Effector memory CD8-positive, alpha-beta T cell (primary cell): ENCODE measurements at places on chromosomes 6 and 20.
A peak's percentile ranks its signal among the peaks of the same experiment; 100 is the strongest.

- no peak overlapping the region for H3K4me3 ChIP-seq
- H3K36me3 ChIP-seq: peaks cover 33% of the 10 kb centered on the region
- DNase-seq: no peak
Observed at GRCh38 chr20:45361793-45362192, 1.2 kb upstream of the SYS1 start.

- DNase-seq: no peak
- peaks cover 71% of the 10 kb centered on the region for H3K4me1 ChIP-seq
- H3K4me3 ChIP-seq: no peak overlapping the region
- H3K27me3 ChIP-seq: no peaks in the 10 kb centered on the region
- peak overlapping the region; percentile 8 for H3K27ac ChIP-seq
- H3K36me3 ChIP-seq: peaks cover 18% of the 10 kb centered on the region
Observed at GRCh38 chr6:144340541-144341371, 55.6 kb downstream of the UTRN start.

GRCh38 chr20:23122796-23123655 lies 36.9 kb upstream of the CD93 start:
- H3K4me1 ChIP-seq: peaks cover 2% of the 10 kb centered on the region
- DNase-seq: no peak
- H3K27ac ChIP-seq: no peak overlapping the region
- H3K4me3 ChIP-seq: no peak overlapping the region

DNA sequence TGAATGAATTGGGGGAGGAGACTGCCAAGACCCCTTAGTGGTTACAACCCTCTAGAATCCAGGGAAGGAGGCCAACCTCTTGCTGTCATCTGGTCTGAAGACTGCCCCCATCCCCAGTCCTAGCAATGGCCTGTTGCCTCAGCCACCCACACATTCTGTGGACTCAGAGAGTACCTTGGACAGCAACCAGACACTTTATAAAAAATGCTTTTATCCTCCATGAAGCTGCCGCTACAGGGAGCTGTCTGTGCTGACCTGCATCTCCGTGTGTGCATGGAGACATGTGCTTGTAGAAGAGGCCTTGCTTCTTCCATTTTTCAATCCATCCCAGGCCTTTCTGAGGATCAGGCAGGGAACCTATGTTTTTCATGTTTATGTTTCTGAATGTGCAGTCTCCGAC lies 15.2 kb downstream of the CDH22 start:
- no peak overlapping the region for H3K4me3 ChIP-seq
- H3K4me1 ChIP-seq: no peaks in the 10 kb centered on the region
- no peak for DNase-seq
- peaks cover 4% of the 10 kb centered on the region for H3K36me3 ChIP-seq

DNA sequence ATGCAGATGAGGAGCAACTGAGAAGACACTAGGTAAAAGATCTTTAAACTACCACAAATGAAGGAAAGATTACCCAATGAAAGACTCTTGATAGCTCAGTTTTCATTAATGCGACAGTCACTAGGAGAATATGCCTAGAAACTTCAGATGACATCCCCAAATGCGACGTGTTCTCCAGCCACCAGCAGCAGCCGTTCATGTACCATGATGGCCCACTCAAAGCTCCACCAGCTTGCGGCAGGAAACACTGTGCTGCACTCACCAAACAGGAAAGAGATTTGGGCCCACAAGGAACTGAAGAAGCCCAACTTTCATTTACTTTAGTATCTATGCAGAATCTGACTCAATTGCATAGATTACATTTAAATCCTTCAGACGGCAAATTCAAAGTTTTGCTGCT lies 7.5 kb downstream of the DIDO1 start:
- H3K4me1 ChIP-seq: peaks cover 68% of the 10 kb centered on the region
- H3K27me3 ChIP-seq: no peaks in the 10 kb centered on the region
- H3K36me3 ChIP-seq: peaks cover 17% of the 10 kb centered on the region
- DNase-seq: peak; percentile 41
- peak overlapping the region; percentile 90 for H3K4me3 ChIP-seq

DNA sequence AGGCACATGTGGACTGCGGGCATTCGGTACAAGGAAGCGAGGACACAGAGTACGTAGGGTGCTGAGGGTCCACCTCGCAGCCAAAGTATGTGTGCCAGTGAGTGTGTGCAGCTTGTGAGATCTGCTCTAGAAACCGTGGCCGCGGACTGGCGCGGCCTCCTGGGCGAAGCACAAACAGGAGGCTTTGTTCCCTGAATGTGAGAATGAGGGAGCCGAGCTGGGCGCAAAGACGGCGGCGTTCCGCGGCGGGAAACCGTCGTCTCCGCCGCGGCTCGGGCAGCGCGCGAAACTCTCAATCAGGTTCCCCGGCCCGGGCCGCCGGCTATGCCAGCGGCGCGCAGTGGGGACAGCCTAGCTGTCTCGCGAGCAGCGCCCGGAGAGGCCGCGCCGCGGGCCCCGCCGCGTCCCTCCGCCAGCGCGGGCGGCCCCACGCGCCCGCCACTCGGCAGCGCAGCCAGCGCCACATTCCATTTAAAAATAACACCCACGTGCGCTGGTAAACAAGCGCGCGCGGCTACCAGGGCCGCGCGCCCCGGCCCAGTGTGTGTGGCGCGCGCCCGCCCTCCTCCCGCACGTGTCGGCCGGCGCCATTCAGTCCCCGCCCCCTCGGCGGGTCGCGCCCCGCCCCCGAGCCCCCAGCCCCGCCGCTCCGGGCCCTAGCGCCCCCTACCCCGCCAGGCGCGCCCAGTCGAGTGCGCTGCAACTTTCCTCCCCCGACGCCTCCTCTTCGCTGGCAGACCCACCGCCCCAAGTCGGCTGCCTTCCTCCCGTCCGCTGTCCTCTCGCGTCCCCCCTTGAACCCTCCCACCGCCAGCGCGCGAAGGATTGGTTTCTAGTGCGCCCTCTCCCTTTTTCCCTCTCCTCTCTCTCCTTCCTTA lies 3.0 kb upstream of the FOXO3 start:
- H3K27ac ChIP-seq: peak overlapping the region; percentile 98
- H3K4me3 ChIP-seq: peak overlapping the region; percentile 87
- DNase-seq: peak; percentile 20

DNA sequence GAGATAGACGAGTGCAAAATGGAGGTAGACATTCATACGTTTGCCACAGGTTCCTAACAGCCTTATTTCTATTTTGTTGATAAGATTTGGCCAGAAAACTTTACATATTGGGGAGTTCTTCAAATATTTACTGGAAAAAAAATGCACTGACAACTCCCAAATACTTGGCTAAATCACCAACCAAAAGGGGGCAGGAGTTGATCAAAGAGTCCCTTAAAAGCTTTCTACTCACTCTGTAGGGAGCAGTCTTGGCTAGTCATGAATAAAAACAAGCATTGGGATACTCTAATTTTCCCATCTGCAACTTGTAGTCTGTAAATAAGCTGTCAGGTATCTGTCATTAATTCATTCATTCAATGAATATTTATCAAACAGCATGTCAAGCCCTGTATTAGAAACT lies 18.4 kb downstream of the TENT5A start:
- H3K4me3 ChIP-seq: no peak overlapping the region
- H3K27ac ChIP-seq: no peak overlapping the region
- no peaks in the 10 kb centered on the region for H3K36me3 ChIP-seq

GRCh38 chr6:69835414-69836179 lies 30.8 kb upstream of the COL19A1 start:
- no peaks in the 10 kb centered on the region for H3K36me3 ChIP-seq
- peaks cover 36% of the 10 kb centered on the region for H3K27me3 ChIP-seq
- DNase-seq: no peak
- H3K27ac ChIP-seq: no peak overlapping the region

GRCh38 chr20:48702455-48702913 lies 125.3 kb downstream of the PREX1 start:
- no peak overlapping the region for H3K27ac ChIP-seq
- H3K36me3 ChIP-seq: peaks cover 73% of the 10 kb centered on the region
- no peaks in the 10 kb centered on the region for H3K27me3 ChIP-seq
- no peak for DNase-seq
- no peak overlapping the region for H3K4me3 ChIP-seq
- peaks cover 57% of the 10 kb centered on the region for H3K4me1 ChIP-seq

- no peak for DNase-seq
- H3K4me3 ChIP-seq: no peak overlapping the region
- no peaks in the 10 kb centered on the region for H3K4me1 ChIP-seq
- no peak overlapping the region for H3K27ac ChIP-seq
Observed at GRCh38 chr6:12258591-12259075, 31.5 kb upstream of the EDN1 start.

DNA sequence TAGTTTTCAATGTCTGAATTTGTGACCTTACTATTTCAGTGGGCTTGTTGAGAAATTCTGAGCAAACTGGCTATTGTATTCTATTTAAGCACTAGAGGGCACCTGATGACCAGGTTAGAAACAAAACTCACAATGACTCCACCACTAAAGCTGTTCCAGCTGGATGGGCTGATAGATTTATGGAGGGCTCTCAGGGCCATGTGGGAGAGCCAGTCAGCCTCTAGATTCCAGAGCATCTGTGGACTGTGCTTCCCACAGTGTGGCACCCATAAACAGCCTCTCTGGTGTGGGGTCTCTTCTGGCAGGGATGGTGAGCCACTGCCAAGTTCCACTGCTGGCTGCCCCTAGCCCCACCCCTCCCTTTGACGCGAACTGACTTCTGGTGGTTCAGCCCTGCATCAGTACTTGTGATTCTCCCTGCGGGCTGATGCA lies 29.2 kb downstream of the C6orf58 start:
- no peak overlapping the region for H3K4me3 ChIP-seq
- no peaks in the 10 kb centered on the region for H3K4me1 ChIP-seq
- no peak overlapping the region for H3K27ac ChIP-seq
- H3K27me3 ChIP-seq: no peaks in the 10 kb centered on the region

DNA sequence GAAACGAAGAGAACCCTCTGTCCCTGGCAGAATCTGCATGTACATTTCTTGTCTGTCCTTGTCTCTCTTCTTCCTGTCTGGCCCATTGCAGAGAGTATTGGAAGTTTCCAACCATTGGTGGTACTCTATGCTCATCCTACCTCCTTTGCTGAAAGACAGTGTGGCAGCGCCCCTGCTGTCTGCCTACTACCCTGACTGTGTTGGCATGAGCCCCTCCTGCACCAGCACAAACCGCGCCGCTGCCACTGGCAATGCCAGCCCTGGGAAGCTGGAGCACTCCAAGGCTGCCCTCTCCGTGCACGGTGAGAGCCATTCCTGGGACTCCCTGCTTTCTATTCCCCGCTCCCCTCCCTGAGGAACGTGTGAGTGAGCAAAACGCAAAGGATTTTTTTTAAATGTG lies 32.5 kb downstream of the KDM1B start:
- H3K4me3 ChIP-seq: no peak overlapping the region
- H3K4me1 ChIP-seq: no peaks in the 10 kb centered on the region
- no peak overlapping the region for H3K27ac ChIP-seq
- DNase-seq: no peak

DNA sequence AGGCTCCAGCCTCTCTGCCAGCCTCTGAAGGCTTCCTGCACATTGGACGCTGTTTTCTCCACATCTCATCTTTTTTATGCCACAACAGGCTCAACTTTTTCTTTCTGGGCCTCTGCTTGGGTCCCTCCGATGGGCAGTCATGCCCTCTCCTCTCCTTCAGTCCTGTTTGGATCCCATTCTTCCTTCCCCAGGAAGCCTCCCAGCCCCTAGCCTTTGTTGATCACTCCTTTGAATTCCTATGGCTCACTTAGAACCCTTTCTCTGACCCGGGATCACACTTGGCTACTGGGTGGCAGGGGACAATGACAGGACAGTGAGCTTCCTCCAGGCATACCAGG lies 4.5 kb downstream of the SLA2 start:
- H3K36me3 ChIP-seq: peaks cover 85% of the 10 kb centered on the region
- no peak overlapping the region for H3K4me3 ChIP-seq
- H3K27ac ChIP-seq: peak overlapping the region; percentile 79
- DNase-seq: no peak

GRCh38 chr20:43904827-43905177 lies 9.8 kb upstream of the TOX2 start:
- peaks cover 2% of the 10 kb centered on the region for H3K4me1 ChIP-seq
- H3K4me3 ChIP-seq: no peak overlapping the region
- peaks cover 3% of the 10 kb centered on the region for H3K36me3 ChIP-seq
- no peak for DNase-seq

- no peaks in the 10 kb centered on the region for H3K4me1 ChIP-seq
- H3K27ac ChIP-seq: no peak overlapping the region
- no peak for DNase-seq
- H3K4me3 ChIP-seq: no peak overlapping the region
Observed at GRCh38 chr6:117352466-117353081, 73.2 kb downstream of the ROS1 start.

GRCh38 chr6:26156850-26157250 lies 69.6 kb downstream of the HFE start:
- no peaks in the 10 kb centered on the region for H3K27me3 ChIP-seq
- peak overlapping the region; percentile 96 for H3K4me3 ChIP-seq
- peaks cover 62% of the 10 kb centered on the region for H3K36me3 ChIP-seq
- peaks cover 39% of the 10 kb centered on the region for H3K4me1 ChIP-seq
- H3K27ac ChIP-seq: peak overlapping the region; percentile 99

DNA sequence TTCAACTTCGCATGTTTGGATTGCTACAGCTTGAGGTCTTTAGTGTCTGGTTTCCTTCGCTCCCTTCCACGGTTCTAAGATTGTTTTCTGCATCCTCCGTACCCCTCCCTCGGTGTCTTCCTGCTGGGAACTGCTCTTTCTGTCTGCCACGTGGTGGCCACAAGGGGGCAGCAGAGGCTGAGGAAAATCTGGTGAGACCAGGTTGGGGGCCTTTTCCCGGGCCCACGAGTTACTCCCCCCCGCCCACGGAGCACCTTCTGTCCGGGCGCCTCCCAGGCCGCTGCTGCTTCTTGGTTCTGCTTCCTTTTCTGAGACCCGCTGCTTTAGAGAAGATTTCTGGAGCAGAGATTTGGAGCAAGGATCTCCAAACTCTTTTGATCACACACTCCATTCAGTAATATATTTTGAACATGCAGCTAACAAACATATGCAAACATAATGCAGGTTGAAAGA lies 21.1 kb upstream of the NOTCH4 start:
- H3K4me1 ChIP-seq: peaks cover 9% of the 10 kb centered on the region
- peak overlapping the region; percentile 73 for H3K4me3 ChIP-seq
- peak overlapping the region; percentile 89 for H3K27ac ChIP-seq
- H3K27me3 ChIP-seq: peaks cover 6% of the 10 kb centered on the region
- no peaks in the 10 kb centered on the region for H3K36me3 ChIP-seq
- peak; percentile 60 for DNase-seq

DNA sequence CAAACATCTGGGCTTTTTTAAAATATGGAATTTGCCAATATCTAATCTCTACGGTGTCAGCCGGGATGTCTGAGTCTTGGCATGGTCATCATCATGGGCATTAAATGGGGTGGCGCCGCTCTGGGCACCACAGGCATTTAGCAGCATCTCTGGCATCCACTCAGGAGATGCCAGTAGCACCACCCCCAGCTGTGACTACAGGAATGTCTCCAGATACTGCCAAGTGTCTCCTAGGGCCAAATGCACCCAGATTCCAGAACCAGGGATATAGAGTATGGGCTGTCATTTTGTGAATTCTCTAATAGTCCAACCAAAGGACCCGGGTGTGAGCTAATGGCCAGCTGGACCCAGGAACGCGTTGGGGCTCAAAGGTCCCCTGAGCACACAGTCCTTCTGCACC lies 361.0 kb downstream of the TAF4 start:
- no peak overlapping the region for H3K4me3 ChIP-seq
- no peaks in the 10 kb centered on the region for H3K36me3 ChIP-seq
- no peak overlapping the region for H3K27ac ChIP-seq
- H3K27me3 ChIP-seq: no peaks in the 10 kb centered on the region
- no peaks in the 10 kb centered on the region for H3K4me1 ChIP-seq
- DNase-seq: no peak
